Large intestine (tissue), 12 donors: ENCODE measurements at places on chromosomes 3 and 15.

DNA sequence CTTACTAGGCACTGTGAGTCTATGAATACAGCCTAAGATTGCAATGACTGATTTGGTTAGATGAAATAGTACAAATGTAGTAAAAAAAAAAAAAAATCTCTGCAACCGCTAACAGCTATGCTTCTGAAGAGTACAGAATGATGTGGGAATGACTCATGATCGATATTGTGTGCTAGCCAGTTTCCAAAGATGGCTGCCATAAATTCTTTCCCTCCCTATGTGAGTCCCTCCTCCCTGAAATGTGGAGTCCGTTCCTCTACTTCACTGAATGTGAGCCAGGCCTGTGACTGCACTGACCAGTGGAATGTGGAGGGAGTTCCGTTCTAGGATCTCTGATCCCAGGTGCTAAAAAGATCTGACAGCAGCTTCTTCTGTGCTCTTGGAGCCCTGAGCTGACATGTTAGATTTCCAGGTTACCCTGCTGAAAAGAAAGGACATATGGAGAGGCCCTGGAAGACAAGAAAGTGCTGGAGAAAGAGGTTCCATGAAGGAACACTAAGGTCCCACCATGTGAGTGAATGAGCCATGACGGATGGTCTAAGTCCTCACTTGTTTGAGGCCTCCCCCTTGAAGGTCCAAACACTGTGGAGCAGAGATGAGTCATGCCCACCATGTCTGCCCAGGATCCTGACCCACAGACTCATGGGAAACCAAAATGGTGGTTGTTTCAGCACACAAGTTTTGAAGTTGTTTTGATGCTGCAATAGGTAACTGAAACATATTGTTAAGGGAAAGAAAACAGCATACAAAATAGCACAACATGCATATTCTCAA lies 46.3 kb downstream of the DGKG start:
- DNase-seq, result no peak

DNA sequence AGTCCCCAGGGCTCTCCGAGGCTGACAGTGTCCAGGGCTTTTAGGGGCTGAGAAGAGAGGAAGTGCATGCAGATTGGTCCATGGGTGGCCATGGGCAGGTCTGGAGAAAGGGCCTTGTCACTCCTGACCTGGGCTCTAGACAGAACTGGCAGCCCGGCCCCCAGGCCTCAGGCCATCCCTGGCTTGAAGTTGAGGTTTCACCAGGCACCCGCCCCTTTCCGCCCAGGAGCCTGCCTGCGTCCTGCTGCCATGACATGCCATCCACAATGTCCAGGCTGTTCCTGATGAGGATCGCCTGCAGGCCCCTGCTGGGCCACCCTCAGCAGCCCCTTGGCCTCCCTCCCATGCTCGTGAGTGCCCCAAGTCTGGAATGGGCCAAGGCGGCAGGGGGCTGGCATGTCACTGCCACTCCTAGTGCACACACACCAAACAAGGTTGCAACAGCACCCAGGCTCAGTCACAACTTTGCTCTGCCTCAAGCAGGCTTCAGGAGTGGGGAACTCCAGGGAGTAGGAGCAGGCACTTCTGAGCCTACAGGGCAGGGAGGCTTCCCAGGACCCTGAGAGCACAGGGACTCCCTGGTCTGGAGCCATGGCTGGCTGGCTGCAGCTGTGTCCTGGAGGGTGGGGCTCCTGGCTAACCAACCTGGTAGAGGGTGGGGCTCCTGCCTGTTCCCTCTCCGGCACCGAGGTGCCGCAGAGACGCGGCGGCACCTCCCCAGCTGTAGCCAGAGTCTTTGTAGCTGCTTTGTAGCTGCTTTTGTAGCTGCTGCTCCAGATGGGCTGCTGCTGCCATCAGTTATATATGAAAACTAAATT lies 1457.1 kb upstream of the GBE1 start:
- no peak for DNase-seq

GRCh38 chr3:22729981-22730380 lies 473.1 kb upstream of the UBE2E2 start:
- DNase-seq, result no peak

DNA sequence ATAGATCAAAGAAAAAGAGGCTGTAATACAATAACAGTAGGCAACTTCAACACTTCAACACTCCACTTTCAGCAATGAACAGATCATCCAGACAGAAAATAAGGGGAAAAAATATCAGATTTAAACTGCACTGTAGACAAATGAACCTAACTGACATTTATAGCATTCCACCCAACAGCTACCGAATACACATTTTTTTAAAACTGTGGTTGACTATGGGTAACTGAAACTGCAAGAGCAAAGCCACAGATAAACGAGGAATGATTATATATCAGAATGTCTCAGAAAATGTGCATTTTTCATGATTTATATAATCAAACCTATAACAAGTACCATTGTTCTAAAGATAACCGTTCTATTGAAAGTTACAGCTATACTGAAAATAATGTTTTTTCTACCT lies 514.9 kb upstream of the DPPA4 start:
- no peak for DNase-seq

DNA sequence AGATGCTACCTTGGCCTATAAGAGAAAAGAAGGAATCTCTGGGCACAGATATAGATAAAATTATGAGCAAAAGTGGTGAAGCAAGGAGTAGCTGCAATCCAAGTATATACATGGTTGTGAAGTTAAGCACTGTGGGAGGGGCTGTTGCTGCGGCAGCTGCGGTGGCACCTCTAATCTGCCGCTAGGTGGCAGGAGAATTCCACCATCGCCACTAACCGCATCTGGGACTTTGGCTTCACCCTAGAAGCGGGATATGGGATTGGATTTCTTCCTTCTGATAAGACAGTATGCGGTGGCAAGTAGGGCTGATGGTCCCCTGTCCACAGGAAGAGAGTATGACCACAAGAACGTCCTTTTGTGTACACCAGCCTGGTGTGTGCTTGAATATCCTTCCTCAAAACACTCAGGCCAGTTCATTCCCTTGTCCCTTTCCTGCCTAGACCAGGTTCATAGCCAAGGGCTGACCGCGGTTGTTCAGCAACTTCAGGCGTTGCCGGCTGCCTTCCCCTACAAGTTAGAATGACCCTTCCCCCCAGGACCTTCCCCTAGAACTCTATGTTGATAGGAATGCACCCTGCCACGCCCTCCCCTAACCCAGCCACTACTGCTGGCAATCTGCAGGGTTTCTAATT lies 5.1 kb downstream of the MAGEL2 start:
- peak; percentile 57 for DNase-seq

DNA sequence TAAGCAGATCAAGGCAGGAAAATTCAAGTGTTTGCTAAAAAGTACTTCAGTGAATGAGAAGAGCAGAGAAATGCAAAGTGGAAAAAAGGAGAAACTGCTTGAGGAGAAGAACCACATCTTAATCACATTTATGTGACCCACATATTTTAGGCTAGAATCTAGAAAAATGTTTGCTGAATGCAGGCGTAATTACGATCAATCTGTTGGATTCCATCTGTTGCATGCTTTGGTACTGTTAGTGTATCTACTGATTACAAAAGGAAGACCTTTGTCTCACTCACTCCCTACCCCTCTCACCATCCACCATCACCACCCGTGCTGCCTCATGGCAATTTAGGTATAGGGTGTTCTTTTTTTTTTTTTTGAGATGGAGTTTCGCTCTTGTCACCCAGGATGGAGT lies 9.7 kb upstream of the TBL1XR1 start:
- DNase-seq, result no peak

DNA sequence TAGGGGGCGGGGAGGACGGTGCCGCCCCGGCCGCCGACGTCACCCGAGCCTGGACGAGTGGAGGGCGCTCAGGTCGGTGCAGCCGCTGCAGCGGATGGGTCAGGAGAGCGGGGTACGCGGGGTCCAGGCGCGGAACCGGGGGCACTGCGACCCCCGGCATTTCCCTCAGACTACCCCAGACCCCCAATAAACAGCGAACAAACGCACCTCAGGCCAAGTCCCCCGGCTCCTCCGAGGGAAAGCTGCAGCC lies 78.9 kb downstream of the IQSEC1 start:
- DNase-seq, result no peak

DNA sequence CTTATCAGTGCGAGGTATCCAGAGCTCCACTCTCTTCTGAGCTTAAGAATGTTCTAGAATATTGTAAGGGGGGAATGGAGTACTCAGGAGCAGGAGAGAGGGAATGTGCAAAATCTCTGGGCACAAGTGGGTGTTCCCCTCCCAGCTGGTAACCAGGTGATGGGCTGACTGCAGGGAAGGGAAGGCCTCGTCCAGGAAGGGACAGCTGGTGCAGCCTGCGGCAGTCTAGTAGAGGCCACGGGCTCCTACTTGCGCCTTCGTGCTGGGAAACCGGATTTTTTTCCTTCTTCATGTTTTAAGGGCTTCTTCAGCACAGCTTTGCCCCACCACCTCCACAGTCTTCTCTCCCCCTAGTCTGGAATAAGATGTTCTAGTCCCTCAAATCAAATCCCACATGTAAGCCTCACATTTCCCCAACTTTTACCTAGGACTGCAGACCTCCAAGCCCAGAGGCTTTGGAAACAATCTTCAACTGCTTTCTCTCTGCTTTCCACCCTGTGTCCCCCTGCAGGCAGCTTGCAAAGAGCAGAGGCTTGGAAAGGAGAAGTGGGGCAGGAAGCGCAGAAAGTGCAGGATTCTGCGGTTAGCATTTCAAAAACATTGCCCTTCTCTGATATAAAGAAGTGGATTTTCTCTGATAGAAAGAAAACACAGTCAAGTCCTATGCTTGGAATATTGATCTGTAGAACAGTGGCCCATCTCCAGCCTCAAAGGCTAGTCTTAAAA lies 11.9 kb upstream of the CGNL1 start:
- no peak for DNase-seq

DNA sequence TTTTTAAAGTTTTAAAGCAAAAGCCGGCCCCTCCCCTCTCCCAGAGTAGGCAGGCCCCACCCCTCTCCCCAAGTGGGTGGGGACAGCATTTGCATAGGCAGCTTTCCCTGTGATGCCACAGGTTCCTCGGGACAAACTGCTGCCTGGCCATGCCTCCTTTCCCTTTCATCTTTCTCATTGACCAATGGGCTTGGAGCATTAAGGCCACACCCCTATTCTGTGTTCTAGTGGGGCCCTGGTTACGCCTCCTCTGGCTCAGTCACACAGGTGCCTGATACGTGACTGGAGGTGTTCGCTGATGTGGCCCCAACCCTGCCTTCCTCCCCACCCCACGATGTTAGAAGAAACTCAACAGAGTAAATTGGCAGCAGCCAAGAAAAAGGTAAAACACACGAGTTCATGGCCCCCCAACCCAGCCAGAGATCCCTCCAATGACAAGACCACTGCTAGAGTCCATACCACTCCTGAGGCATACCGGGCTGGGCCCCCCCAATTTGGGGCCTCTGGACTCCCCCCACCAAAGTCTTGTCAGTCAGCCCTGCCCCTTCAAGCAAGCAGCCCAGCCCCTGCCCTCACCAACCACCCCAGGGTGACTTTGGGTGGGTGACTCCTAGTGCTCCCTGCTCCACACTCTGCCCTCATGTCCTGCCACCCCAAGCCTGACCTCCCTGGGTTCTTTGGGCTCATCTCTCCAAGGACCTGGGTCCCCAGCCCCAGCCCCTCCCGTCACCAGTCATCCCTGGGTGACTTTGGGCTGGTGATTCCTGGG lies 62.8 kb upstream of the CSPG4 start:
- no peak for DNase-seq

- DNase-seq, result no peak
Observed at GRCh38 chr3:51673802-51674654, 3.0 kb downstream of the TEX264 start.

DNA sequence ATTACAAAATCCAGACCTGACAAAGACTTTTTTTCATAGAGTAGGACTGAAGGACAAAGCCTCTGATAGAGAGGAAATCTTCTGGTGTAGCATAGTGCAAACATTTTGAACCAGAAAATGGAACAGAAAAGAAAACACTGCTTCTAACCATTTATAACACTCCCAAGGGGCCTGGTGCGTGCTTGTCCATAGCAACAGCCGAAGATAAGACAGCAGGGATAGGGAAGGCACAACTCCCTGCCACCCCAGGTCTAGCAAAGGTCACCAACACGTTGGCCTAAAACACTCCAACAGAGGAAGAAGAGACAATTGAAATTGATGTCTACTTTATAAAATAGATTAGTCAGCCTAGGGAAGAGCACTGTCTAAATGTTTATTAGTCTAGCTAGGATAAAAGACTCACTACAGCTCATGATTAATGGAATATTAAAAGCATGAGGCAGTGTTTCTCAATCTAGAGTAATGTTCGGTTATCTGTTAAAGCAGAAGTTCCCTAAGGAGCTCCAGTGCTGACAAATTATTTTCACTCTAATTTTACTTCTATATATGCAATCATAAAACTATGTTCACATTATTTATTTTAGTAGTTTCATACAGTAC lies 145.2 kb downstream of the P3H2 start:
- DNase-seq, result no peak

GRCh38 chr3:113250566-113250965 lies 39.2 kb downstream of the BOC start:
- DNase-seq, result no peak

- DNase-seq, result no peak
Observed at GRCh38 chr3:55571216-55571813, 84.2 kb upstream of the WNT5A start.

GRCh38 chr3:65894679-65895453 lies 143.9 kb downstream of the MAGI1 start:
- DNase-seq, result peak; percentile 39
